ENCODE measurements at places on chromosomes 12 and 14.
A peak's percentile ranks its signal among the peaks of the same experiment; 100 is the strongest.

DNA sequence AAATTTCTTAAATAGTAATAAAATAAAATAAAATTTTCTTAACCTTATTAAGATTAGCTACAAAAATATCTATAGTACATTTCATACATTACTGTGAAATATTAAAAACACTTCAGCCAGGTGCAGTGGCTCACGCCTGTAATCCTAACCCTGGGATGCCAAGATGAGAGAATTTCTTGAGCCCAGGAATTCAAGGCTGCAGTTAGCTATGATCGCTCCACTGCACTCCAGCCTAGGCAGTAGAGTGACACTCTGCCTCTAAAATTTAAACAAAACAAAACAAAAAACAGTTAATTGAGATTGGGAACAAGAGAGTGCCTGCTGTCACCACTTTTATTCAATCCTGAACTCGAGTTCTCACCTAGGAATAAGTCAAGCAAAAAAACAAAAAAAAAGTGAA lies 95.0 kb upstream of the CPNE8 start:
- DNase-seq, result no peak

- no peak for DNase-seq
These were observed 4.1 kb upstream of the WIF1 start for GRCh38 chr12:65125247-65125646.

DNA sequence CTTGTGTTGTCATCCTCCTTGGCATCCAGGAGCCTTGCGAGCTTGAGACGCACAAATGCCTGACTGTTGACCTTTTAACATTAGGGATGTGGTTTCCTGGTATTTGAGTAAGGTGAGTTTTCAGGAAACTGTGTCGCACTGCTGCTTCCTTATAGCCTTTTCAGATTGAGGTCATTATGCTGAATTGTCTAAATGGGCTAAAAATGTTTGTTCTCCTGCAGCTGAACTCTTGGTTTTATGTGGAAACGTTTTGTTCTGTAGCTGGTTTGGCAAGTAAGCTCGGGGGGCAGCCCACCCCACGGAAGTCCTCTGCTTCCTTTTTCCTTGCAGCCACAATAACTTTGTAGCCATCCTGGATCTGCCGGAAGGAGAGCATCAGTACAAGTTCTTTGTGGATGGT lies 5.7 kb downstream of the PRKAB1 start:
- DNase-seq, result peak; percentile 96

GRCh38 chr12:46403719-46404070 lies 31.1 kb upstream of the SLC38A2 start:
- no peak for DNase-seq

DNA sequence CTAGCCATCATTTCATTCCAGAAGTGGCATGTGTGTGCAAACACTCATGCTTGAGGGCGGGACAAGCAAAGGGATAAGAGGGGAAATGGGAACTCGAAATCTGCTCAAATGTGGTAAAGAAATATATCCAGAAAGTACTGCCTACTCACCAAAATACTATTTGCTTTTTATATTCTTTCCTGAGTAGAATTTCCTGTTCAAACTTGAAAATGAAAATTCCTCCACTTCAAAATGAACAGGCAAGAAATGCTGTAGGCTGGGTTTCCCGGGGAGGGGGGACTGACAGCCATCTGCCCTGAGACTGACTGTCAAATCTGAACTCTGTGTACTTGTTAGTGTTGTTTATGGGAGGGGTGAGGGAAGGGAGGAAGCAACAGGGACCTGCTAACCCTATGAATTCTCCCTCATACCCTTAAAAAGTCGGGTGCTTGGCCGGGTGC lies 34.6 kb downstream of the NTF3 start:
- DNase-seq, result no peak

Measured in dermis blood vessel endothelial cell (primary cell).